ENCODE measurements at places on chromosomes 6 and 20. TPM values are rescaled to one million over a fixed set of nuclear protein-coding genes. Genes with fewer than 3 reads are reported as not detected.

EPPIN gene
- not detected for polyA plus RNA-seq

RNF144B gene
- polyA plus RNA-seq, result 1.3 TPM

DNA sequence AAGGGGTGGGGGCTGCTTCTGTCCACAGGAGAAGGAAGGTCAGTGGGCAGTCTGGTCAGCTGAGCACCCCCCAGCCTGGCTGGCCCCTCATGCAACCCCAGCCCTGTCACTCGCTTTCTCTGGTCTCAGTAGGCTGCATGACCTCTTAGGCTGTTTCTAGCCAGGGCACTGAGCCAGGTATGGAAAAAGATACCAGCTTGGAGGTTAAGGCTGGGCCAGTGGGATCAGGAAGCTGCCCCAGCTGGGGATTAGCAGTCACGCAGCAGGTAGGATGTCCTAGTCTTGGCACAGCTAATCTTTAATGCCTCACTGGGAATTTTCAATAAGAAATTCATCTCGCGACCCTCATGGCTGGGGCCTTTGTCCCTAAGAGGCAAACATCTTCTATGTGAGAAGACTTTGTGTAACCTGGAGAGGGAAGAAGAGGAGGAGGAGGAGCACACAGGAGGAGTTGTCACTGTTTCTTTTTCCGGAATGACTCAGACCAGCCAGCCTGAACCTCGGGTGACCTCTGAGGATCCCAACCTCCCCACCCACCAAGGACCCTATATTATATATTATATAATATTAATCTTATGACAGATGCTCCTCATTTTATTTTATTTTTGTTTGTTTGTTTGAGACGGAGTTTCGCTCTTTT is 2.4 kb upstream of the BPIFA2 start:
- DNase-seq, result no peak

DNA sequence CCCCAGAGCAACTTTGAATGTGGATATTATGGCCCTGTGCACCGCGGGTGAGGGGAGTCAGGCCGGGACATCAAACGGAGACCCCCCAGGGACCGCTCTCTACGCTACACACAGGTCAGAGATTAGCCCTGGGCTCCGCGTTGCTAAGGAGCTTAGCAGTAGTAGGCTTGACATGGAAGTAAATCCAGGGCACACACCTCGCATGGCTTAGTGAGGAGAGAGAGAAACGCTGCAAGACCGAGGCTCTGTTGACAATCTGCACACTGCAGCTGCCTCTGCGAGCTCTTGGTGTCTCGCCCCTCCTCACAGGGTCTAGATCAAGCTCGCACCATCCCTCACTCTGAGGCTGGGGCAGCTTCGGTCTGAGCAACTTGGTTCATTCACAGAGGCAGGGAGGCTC is 116.1 kb upstream of the CDH4 start:
- no peak for DNase-seq

DNA sequence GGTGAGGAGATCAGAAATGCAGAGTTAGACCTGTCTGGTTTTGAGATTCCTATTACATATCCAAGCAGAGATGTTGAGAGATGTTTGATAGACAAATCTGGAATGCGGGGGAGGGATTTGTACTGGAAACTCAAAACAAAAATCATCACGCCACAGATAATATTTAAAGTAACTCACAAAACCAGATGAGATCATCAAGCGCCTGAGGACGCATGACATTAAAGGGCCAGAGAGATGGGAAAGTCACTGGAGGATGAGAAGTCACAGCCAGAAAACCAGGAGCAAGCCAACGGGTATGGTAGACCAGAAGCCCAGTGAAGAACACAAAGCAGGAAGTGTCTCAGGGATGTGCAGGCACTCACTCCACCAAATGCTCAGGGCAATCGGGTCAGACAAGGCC is 87.7 kb downstream of the DLL1 start:
- DNase-seq, result peak; percentile 9

- no peak for DNase-seq
Measured at GRCh38 chr6:165760126-165760802, 97.2 kb upstream of the PDE10A start.

DNA sequence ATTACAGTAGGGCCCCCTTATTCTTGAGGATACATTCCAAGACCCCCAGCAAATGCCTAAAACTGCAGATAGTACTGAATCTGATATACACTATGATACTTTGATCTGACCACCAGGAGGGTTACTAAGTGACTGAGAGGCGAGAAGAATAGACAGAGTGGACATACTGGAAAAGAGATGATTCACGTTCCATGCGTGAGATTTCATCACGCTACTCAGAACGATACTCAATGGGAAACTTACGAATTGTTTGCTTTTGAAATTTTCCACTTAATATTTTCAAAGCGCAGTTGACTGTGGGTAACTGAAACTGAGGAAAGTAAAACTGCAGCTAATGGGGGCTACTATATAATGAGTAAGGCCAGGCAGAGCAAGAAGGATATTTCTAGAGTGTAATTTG is 60.8 kb downstream of the STX11 start:
- no peak for DNase-seq

- no peak for DNase-seq
Measured at GRCh38 chr6:141195251-141195832, 937.4 kb upstream of the GJE1 start.

- DNase-seq, result no peak
Measured at GRCh38 chr20:45813006-45813340, 529 bp downstream of the UBE2C start.

DNA sequence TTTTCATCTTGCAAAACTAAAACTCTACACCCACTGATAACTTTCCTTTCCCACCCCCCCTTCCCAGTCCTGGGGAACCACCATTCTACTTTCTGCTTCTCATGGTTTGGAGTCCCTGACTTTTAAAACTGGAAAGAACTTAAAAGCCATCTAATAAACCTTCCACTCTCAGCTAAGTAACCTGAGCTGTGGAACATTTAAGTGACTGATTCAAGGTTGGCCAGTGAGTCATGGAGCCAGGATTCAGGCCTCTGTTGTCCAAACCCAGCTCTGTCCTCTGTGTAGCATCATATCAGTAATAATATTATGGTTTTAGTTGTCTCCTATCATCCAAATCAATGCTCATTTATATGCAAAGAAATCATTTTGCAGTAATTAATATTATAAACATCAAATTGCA is 176.0 kb upstream of the NT5E start:
- DNase-seq, result no peak

RWDD1 gene
- polyA plus RNA-seq, result 67.8 TPM

DNA sequence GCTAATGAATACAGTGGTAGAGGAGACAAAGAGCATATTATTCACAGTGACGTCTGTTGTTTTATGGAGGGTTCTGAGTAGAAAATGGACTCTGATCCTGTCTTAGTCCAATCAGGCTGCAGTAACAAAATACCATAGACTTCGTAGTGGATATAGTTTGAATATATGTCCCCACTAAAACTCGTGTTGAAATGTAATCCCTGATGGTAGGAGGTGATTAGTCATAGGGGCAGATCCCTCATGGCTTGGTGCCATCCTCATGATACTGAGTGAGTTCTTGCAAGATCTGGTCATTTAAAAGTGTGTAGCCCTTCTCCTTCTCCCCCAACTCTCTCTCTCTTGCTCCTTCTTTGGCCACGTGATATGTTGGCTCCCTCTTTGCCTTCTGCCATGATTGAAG is 82.5 kb downstream of the CD83 start:
- DNase-seq, result no peak

DNA sequence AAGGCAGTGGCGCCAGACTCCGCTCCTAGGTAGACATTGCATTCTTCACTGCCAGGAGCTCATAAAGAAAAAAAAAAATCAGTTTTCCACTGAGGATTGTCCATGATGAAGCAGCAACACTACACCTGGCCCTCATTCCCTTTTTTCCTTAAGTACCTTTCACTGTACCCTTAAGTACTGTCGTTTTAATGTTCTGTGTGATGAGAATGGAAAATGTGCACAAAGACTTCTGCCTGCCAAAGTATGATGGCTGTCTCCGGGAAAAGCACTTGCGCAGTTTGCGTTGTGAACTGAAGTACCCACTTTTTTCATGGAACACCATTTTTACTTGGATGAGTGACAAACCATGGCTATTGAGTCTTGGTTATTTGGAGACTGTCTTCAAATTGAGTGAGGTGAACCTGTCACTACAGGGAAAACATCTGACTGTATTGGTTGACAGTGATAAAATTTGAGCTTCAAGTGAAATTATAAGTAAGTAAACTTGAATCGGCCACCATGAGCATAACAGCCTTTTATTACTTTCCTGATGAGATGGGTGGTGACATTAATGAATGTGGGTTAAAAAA is 104.8 kb downstream of the NCOA3 start:
- no peak for DNase-seq

PSORS1C2 gene
- polyA plus RNA-seq, result not detected

DNA sequence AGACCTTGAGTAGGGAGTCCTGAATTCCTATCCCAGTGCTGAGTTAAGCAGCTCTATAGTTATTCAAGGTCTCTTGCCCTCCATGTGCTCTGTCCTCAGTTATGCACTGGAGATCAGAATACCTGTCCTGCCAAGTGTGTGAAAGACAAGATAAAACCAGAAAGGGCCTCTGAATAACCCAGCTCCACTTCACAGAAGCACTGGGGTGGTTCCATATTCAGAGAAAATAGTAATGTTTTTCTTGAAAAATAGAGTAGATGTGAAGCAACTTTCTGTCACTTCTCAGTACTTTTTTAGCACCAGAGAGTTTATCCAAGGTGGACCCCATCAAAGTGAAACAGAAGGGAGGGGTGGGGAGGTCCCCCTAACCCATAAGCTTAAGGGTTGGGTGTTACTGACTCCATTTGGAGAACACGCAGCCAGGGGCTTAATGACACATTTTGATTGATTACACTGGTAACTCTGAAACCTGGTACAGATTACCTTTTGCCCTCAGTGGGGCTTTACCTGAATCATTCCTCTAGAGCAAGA is 509.8 kb upstream of the JARID2 start:
- no peak for DNase-seq

GRCh38 chr20:50283922-50284810 is 93.5 kb downstream of the CEBPB start:
- no peak for DNase-seq

DNA sequence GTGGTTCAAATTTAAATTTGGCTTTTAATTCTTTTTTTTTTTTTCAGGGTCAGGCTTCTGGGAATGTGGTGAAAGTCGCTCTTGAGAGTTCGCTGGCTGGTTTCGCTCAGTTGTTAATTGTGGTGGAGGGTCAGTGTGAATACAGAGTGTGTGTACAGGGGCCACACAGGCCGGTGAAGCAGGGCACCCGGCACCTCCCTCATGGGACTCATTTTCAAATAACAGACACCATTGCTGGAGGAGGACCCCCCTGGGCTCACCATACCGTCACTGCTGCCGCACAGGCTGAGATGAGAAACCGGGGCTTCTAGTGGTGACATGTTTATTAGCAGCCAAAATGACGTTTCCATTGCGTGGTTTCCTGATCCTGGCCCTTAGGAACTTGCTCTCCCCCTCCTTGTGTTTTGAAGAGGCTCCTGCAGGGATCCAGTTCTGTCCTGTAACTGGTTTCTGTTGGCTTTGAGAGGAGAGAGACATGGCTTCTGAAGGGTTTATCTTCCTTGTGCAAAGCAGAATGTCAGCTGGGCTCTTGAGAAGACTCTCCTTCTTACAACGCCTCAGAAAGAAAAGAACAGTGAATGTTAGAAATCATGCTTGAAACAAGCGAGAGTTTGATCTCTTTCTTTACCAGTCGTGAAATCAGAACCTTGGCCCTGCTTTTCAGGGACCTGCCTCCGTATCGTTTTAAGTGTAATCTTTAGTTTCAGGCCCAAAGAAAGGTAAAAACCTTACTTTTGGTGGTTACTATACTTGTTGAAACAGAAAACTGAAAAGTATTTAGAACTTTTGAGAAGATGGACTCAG is 37.8 kb downstream of the DUSP22 start:
- DNase-seq, result no peak

GRCh38 chr6:109722564-109723254 is 31.6 kb downstream of the FIG4 start:
- DNase-seq, result no peak

DNA sequence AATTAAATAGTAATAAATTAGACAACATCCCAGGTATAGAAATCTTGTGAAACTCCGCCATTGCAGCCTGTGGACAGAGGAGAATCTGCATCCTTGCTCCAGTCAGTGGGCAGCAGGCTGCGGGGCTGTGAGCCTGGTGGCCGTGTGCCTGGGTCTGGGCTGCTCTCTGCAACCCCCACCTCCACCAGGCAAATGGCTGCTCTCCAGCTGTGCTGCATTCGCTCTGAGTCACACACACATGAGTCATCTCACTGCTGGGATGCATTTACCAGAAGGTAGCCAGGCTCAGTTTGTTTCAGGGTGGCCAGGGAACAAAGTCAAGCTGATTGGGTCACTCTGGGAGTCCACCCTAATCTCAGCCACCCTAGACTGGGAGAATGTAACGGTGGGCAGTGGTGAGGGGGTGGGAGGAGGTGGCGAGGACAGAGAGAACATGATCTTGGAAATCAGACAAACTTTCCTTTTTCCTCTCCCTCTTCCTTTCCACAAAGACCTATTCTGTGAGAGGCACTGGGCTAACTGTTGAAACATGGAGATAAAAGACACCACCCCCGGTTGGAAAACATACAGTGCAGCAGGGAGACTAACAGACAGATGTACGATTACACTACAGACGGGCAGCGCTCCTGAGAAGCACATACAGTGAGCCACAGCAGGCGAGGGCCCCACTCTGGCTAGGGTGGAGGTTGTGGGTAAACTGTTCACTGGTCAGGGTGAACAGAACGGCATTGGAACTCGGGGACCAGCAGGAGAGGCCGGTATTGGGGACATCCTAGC is 59.2 kb downstream of the TRAM2 start:
- DNase-seq, result no peak

- no peak for DNase-seq
Measured at GRCh38 chr20:57560554-57561355, at the start of gene PCK1. Gene PCK1, plus strand, starts transcription at chr20:57561110. Its CDS starts 302 bp downstream, at chr20:57561412.

CLIC1 gene
- polyA plus RNA-seq, result 657 TPM

KIAA0408 gene
- 0.76 TPM for polyA plus RNA-seq

- DNase-seq, result no peak
Measured at GRCh38 chr6:21873562-21873961, 280.0 kb downstream of the SOX4 start.

DNA sequence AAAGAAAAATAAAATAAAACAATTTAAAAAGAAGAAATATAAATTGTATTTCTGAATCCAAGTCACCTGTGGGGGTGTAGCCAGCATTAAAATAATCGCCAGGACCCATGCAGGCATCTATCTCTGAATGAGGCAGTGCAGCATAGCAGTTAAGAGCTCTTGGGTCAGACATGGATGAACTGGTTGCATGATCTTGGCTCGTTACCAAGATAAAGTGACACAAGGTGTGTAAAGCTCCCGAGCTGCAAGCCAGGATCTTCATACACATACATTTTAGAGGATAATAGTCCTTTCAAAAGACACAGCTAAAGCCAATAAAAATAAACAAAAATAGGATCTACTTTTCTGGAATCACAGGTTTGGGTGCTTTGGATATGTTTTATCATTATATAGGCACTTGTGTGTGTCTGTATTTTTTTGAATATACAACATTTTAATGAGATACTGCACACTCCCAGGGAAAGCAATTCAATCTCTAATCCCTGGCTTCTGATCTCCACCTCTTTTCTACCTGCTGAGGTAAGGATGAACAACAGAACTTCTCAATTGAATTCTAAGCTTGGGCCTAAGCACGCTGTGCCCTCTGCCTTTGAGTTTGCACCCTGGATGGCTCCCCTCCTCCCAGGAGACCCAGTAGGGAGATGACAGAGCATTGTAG is 8.9 kb downstream of the TRIM10 start:
- DNase-seq, result no peak

CFB gene
- polyA plus RNA-seq, result 0.83 TPM

LGSN gene
- polyA plus RNA-seq, result 0.12 TPM
